ENCODE measurements at places on chromosomes 3 and 15.

- DNase-seq, result peak; percentile 6
These were observed 590 bp upstream of the BOC start for GRCh38 chr3:113210604-113211329.

DNA sequence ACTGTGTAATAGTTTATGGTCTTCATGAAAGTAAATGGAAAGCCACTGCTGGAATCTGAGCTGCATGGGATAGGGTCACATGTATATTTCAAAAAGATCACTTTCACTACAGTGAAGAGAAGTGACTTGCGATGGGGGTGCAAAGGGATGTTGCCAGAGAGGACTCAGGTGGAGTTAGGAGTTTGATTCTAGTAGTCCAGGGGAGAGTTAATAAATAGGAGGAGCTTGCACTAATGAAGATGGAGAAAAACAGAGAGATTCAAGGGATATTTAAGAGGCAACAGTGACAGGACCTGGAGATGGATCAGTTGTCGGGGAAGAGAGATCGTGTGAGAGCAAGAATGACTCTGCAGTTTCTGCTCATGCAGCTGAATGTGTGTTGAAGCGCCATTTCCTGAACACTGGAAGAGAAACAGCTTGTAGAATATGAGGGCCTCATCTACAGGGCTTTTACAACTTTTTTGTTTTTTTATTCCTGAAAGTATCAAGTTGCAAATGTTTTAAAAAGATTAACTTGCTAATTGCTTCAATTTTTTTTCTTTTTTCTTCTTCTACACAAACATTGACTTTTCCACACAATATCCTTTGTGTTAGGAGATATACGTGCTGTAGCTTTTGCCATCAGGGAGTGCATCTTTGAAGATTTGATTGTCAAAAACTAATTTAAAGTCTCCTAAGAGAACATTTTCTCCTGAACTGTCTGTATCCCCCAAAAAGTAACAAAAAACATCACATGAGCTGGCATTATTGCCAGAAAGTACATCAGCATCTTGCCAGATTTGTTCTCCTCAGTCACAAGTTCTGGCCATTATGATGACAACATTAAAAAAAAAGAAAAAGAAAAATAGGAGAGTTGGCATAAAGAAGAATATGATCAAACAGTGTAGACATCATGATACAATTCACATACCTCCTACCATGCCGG is 37.5 kb downstream of the SETMAR start:
- no peak for DNase-seq

DNA sequence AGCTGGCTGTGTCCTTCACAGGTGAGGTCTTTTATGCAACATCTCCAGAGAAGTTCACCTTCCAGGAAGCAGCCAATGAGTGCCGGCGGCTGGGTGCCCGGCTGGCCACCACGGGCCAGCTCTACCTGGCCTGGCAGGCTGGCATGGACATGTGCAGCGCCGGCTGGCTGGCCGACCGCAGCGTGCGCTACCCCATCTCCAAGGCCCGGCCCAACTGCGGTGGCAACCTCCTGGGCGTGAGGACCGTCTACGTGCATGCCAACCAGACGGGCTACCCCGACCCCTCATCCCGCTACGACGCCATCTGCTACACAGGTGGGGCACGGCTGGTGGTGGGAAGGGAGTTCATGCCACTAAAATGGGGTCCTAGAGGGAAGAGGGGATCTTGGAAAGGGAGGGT is 40.1 kb downstream of the ACAN start:
- no peak for DNase-seq

DNA sequence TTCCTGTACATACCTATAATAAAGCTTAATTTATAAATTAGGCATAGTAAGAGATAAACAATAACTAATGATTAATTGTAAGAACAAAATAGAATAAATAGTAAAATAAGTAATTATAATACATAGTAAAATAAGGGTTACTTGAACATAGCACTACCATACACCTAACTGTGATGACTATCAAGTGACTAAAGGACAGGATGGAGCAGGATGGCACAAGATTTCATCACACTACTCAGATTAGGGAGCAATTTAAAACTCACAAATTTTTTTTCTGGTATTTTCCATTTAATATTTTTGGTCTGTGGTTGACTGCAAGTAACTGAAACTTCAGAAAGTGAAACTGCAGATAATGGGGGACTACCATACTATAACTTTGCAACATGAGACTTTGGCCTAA is 14.8 kb downstream of the RFX7 start:
- no peak for DNase-seq

GRCh38 chr3:181629029-181629428 is 82.7 kb upstream of the SOX2 start:
- DNase-seq, result peak; percentile 84

- no peak for DNase-seq
These were observed 609.9 kb downstream of the RBMS3 start for GRCh38 chr3:29890801-29891200.

DNA sequence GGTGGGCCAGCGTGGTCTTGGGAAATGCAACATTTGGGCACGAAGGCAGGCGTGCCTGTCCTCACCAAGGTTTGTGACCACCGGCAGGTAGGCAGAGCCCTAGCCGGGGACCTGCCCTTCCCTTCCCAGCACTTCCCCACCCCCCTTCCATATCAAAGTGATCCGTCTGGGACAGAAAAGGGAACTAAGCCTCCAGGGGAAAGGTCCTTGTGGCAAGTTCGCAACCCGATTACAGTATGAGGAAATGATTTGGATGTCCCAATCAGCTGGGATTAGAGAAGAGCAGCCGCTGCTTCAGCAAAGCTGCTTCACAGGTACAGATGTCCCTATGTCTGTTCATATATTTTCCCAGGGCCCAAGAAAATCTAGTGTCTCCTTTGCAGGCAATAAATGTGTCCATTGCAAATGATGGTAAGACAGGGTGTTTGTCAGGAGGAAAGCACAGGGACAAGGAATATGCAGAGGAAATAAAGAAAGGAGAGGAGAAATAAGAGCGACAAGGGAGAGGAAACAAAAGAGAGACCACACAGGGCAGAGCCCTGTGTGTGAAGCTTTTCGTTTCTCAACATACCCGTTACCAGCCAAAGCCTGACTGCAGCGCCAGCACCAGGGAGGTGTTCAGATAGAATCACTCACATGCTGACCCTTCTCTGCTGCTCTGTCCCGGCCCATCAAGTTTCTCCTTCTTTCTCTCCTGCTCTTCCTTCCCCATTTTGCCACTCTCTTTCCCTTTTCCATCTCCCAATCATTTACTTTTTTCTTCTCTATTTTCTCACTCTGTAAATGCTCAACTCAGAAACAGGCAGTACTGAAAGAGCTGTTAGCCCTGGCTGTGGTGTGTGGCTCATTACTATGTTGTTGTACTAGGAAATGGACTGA is 17.4 kb upstream of the SECISBP2L start:
- DNase-seq, result no peak

DNA sequence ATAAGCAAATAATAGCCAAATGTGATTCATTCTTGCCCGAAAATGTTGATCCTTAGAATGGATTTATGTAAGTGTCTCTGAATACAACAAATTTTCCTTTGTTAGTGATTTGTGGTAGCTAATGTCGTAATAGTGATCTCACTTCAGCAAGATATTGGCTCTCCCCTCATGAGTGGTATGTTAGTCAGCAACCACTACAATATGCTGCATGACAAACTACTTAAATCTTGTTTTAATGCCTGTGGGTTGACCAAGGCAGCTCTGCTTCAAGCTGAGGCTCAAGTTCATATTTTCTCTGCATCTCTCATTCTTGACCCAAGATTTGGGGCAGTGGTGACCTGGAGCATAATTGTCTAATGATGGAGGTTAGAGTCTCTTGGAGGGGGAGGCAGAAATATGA is 49.8 kb upstream of the GALNT15 start:
- DNase-seq, result peak; percentile 89

DNA sequence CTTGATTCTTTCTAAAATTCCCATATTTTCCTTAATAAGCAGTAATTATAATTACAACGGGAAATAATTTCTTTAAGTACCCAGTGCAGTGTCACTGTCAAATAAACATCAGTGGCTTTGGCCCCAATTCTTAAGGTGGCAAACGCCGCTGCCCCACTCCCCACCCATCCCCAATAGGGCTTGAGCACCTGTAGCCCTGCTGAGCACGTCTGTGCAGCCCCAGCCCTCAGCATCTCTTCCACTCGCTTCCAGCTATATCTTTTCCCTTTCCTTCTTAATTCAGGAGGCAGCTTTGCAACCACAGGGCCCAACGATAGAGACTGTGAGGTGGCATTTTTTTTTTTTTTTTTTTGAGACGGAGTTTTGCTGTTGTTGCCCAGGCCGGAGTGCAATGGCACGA is 9.0 kb downstream of the PPM1M start:
- DNase-seq, result no peak

DNA sequence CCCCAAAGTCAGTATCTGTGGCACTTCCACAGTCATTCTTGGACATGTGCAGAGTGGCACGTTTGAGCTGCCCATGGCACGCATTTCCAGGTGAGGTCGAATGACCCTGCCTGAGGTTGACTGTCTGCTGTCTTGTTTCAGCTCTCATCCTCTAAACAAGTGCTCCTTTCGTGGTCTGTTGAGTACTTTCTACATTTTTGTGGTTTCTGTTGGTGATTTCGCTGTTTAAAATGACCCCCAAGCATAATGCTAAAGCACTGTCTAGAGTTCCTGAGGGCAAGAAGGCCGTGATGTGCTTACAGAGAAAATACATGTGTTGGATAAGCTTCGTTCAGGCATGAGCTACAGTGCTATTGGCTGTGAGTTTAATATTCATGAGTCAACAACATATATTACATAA is 40.0 kb upstream of the SAMMSON start:
- DNase-seq, result peak; percentile 21

DNA sequence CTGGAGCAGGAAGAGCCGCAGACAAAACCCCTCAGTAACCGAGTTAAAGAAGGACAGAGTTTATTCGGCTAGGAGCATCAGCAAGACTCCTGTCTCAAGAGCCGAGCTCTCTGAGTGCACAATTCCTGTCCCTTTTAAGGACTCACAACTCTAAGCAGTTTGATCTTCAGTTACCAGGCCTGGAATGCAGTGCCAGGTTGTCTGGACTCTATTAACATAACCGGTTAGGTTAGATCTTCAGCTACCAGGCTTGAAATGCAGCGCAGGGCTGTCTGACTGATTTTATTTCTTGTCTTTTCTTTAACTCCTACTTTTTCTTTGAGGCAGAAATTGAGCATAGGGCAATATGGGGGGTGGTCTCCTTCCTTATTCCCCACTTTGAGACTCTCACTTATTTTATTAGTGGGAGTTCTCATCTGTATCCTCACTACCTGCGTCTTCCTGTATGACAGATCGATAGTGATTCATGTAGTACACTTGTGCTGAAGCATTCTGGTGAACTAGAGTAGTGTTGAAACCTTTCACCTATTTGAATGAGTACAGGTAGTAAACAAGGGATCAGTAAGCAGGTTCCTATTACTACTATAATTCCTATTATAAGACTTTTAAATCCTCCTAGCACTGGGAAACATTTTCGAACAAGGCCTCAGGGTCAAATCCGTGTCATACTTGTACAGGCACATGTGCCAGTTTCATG is 325.0 kb downstream of the CGGBP1 start:
- DNase-seq, result peak; percentile 68

DNA sequence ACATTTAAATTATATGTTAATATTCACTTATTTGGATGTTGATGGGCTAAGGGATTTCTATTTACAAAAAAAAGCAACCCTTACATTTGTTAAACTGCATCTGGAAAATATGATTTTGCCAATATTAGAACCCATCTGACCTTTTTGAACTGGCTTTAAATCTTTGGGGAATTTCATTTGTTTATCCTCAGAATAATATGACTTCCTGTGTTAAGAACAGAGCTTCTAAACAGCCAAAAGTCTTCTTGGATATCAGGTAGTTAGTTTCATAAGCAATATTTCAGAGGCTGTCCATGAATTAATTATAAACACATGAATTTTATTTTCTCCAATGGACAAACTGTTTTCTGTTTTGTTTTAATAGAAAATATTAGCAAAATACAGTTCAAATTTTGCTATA is 301.9 kb upstream of the AGTR1 start:
- no peak for DNase-seq

GRCh38 chr3:171967137-171967783 is 72.1 kb upstream of the FNDC3B start:
- peak; percentile 82 for DNase-seq

- no peak for DNase-seq
These were observed 69.4 kb downstream of the ARNT2 start for GRCh38 chr15:80473286-80474223.

- peak; percentile 5 for DNase-seq
These were observed 46.2 kb downstream of the NOX5 start for GRCh38 chr15:69060744-69061143.

DNA sequence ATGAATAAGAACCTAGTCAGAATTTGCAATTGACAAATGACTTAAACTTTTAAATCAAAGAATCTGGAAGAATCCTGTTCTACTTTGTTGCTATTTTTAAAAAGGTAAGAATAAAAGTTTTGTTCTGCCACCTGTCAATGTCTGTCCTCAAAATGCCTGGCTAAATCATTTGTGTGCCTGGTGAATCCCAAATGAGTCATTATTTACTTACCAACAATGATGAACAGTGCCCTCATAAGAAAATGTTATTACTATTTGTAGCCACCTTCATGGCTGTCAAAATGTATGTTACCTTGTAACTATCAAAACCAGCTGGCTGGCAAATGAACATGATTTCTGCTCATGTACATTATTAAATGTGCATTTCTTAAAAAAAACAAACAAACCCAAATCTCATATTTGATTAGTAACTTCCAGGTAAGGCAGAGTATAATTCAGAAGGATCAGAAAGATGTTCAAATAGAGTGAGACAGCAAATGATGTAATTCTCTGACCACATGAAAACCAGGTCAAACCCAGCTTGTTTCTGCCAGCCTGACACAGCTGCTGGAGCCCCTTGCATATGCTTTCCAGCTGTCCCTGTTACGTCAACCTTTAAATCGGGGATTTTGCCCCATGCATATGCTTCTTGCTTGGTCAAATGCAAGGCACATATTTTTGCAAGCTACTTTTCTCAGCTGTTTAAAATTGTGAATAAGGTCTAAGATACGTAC is 137.9 kb downstream of the SSR3 start:
- peak; percentile 4 for DNase-seq

DNA sequence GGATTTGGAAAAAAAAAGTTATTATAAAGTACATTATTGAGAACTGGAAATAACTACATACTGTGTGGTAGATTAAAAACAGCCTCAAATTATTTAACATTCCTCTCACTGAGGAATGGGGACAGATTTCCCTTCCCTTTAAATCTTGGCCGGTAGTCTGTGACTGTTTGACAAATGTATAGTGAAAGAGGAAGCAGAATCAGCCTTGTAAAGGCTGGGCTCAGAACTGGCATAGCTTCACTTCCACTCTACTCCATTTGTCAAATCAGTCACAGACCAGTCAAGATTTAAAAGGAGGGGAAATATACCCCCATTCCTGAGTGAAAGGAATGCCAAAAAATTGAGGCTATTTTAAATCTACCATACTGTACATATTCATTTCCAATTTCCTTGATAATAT is 18.2 kb upstream of the B4GALT4 start:
- DNase-seq, result no peak

GRCh38 chr3:144097163-144097562 is 125.5 kb downstream of the DIPK2A start:
- no peak for DNase-seq

GRCh38 chr3:104460477-104461406 is 906.0 kb upstream of the ALCAM start:
- DNase-seq, result peak; percentile 64

All from kidney tubule cell (primary cell).